ENCODE measurements at places on chromosomes 7 and 10. TPM values are rescaled to one million over a fixed set of nuclear protein-coding genes. Genes with fewer than 3 reads are reported as not detected.

GRCh38 chr7:35334506-35334905 is 80.6 kb upstream of the TBX20 start:
- no peak for DNase-seq

DNA sequence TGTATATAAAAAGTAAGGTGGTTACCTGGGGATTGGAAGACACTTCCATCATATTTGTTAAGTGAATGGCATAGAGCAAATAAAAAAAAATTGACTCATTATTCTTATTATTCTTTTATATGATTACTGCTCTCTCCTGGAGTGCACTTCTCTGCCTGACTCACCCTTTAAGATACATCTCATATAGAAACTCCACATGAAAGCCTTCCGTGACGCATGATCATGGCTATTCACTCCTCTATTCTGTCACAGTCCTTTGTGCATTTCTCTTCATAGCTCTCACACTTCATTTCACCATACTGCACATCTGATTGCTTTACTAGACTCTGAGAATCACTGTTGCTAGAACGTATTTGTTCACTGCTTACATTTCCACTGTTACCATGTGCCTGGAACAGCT is 597.3 kb downstream of the CNTNAP2 start:
- no peak for DNase-seq

The ANKRD61 gene
- 0.42 TPM for total RNA-seq

GRCh38 chr7:29639886-29640595 is 76.4 kb downstream of the PRR15 start:
- peak; percentile 27 for DNase-seq

GRCh38 chr10:117547016-117547715 is 4.6 kb downstream of the EMX2 start:
- DNase-seq = peak; percentile 44

DNA sequence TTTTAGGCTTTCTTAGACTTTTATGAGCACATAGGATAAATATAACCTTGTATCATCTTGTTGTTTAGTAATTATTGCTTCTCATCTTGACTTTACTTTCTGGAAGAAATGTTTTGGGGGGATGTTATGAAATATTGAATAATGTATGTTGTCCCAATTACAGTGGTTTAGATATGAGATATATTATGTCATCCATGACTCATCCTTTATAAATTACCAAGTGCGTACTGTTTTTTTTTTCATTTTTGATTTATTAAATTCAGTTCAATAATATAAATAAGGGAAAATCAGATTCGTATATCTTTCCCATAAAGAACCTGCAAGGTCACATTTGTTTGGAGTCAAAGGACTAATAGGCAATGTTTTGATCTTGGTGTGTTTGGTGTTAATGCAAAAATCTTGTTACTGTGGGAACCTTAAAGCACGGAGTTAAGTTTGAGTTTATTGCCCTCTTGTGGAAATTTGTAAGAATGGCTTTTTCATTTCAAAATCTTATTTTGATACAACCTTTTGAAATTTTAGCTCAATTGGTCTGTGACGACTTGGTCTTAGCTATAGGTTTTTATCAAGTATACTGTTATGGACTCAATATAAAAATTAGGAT is 108.6 kb downstream of the SRI start:
- DNase-seq = peak; percentile 72

DNA sequence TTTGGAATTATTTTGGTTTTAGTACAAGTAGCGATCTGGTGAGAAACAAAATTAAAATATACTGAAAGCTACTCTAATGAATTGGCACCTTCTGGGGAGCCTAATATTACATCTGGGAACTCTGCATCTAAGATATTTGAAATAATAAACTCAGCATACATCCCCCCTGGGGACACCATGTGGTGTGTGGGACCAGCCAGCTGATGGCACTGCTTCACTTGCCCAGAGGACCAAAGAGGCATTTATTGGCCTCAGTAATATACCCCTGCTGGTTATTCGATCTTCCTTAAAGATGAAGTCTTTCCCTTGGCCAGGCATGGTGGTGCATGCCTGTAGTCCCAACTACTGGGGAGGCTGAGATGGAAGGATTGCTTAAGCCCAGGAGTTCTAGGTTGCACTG is 195.1 kb upstream of the AUTS2 start:
- DNase-seq = peak; percentile 62

DNA sequence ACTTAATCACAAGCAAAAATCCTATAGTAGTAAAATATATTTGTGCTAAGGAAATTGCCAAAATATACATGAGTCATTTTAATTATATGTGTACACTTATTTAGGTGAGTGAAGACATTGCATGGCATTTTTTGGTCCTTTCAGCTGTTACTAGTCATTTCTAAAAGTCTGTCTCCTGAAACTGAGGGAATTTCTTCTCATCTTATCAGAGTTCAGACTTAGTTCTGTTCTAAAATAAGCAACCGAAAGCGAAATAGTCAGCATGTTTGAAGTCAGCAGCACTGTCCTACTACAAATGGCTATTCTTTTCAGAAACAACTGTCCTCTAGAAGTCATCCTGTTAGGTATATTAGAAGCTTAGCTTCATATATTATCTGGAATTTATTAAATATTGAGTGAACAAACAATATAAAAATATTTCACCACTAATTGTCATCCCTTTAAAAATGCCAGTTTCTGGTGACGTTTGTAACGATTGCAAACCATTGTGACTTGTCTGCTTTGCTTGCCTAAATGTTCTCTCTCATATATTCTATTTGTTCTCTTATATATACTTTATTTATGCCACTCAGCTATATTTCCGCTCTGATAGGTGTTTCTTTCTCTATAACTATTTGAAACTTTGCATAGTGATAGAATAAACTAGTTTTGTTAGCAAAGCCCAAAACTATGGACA is 227.4 kb upstream of the KAT6B start:
- no peak for DNase-seq

The TSPAN15 gene
- total RNA-seq = 12.5 TPM

The MGAM2 gene
- 0.07 TPM for total RNA-seq

The ZNF467 gene
- 0.19 TPM for total RNA-seq

The INHBA gene
- total RNA-seq = 0.94 TPM

The TMEM184A gene
- 0.66 TPM for total RNA-seq

- DNase-seq = peak; percentile 68
These were observed 269.3 kb downstream of the BICC1 start for GRCh38 chr10:58781873-58782488.

The RFC2 gene
- 75.2 TPM for total RNA-seq

DNA sequence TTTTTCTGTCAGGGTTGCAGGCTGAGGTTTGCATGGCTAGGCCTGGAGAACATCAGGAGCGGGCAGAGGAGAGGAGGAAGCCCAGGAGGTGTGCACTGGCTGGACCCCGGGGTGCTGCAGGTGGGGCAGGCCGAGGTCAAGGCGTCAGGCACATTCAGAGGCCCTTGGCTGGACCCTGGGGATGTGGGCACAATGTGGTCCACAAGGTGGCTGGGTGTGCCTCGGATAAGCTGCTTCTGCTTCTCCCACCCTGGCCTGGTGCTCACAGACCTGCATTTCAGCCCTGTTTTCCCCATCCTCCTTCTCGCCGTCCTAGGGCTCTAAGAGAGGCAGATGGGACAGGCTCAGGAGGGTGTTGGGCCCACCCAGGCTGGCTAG is 108.2 kb downstream of the ADCY1 start:
- DNase-seq = no peak

DNA sequence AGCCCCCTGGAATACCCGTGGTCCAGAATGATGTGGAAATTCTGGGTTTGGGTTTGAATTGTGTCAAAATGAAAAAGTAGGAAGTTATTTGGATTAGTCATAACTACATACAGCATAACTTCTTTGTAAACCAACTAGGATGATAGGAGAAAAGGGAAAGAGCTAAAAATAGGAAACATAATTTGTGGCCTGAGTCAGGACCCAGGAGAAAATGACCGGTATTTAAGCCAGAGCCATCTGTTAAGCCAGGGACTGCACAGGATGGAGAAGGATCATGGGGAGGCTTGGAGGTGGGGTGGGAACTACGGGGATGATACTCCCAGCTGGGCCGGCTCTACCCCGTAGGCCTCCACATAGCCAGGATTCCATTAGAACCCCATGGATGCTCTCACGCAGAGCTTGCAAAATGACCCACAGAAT is 98.6 kb downstream of the MYOF start:
- DNase-seq = no peak

The CCDC136 gene
- total RNA-seq = 55.7 TPM

GRCh38 chr7:37488163-37488764 is 39.6 kb upstream of the ELMO1 start:
- DNase-seq = peak; percentile 11

The POLR3A gene
- total RNA-seq = 37.2 TPM

DNA sequence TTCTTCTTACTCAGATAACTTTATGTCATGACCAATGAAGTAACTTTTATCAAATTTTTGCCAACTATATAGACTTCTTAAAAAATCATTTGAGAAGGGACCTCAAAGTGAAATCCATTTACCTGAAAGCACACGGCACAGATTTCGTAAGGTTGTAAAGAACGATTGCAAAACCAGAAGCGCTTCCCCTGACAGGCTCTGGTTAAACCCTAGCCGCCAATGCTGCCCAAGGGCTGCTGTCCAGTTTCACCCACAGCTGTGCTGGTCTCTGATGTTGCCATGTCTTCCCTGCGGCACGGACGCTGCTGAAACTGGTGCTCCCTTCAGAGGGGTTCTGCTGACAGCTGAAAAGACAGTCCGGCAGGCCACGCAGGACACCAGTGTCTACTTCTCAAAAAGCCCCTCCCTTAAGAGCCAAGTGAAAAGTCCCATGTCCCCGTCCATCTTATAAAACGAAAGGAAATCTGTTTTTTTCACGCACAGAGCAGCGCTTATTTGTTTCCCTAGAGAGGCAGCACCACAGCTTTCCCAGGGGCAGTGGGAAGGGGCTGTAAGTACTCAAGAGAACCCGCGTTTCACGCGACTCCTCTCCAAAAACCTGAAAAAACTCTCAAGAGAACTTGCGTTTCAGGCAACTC is 32.5 kb downstream of the GNA12 start:
- peak; percentile 3 for DNase-seq

GRCh38 chr7:36967387-36967786 is 243.1 kb upstream of the AOAH start:
- DNase-seq = peak; percentile 93

The NEURL1 gene
- 3.8 TPM for total RNA-seq

DNA sequence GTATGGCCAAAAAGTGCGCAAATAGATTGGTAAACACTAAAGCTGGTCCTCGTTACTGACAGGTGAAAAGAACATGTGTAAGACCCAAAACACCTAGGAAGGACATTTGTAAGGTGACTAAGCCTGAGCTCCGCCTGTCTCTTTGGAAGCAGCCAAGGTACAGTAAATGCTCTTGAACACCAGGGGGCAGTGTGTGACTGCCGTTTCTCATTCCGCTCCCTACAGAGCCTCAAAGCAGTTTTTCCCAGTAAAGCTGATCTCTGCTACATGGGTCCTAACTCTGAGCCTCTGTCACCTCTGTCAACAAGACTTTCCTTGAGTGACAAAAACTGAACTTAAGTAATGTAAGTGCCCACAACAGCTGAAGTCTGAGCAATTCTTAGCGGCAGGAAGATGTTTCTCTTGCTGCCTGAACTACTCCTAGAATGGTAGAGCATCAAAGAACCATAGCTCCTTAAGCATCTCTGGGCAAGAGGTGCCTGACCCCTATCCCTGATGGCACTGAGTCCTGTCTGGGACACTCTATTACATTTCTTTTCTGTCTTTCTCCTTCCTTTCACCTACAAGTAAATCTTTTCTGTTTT is 238.0 kb upstream of the INHBA start:
- peak; percentile 86 for DNase-seq

The C10orf53 gene
- total RNA-seq = not detected

DNA sequence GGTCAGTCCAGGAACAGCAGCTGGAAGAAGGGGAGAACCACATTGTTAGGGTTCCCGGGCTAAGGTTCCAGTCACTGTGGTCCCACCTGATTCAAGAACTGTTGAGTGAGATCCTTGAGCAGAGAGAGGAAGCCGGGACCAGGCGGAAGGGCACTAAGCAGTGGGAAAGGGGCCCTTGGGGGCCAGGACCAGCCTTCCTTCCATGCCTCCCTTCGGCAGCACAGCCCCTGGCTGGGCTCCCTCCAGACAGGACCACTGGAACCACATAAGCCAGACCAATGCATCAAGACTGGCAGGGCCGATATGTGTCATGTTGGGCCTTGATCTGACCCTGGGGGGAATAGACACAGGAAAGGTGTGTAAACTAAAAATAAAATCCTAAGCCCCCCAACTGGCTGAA is 103.9 kb downstream of the STRA8 start:
- DNase-seq = no peak

DNA sequence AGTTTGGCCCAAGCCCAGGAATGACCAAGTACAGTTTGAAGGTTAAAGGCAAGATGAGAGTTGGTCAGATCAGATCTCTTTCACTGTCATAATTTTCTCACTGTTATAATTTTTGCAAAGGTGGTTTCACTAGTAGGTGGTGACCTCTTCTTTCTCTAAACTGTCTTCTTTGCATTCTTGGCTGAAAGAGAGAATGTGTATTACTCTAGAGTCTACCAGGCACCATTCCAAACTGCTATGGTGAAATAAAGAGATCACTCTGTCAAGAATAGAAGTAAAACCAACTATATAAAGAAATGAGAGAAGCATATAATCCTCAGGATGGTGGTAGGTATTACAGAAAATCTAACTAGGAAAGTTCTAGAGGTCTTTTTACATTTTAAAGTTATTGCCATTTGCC is 72.7 kb downstream of the DYNC1I1 start:
- DNase-seq = no peak

GRCh38 chr10:83373671-83374070 is 765.6 kb upstream of the GHITM start:
- DNase-seq = peak; percentile 65

GRCh38 chr10:113506476-113506875 is 46.4 kb upstream of the HABP2 start:
- DNase-seq = no peak

The SSC4D gene
- total RNA-seq = 12.7 TPM

The H2BK1 gene
- total RNA-seq = not detected

- DNase-seq = no peak
These were observed 464.8 kb downstream of the SEMA3D start for GRCh38 chr7:84722086-84722485.

GRCh38 chr7:368651-369475 is 78.9 kb downstream of the FOXL3 start:
- DNase-seq = no peak

- DNase-seq = no peak
These were observed 107.0 kb upstream of the PARD3 start for GRCh38 chr10:34922138-34922537.

DNA sequence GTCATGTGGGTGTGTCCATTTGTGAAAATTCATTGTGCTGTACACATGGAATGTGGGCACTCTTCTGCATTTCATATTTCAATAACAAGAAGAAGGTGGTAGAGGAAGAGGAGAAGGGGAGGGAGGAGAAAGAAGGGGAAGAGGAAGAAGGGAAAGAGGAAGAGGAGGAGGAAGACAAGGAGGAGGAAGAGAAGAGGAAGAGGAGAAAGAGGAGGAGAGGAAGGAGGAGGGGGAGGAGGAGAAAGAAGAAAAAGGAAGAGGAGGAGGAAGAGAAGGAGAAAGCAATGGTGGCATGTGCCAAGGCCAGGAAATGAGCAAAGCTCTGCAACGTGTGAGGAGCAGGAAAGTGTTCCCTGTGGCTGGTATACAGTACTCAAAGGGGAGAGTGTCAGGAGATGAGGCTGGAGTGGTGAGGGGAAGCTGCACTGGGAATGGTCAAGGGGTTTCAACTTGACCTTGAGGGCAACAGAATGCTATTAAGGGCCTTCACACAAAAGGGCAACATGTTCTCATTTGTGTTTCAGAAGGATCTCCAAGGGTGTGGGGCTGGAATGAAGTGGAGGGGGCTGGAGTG is 40.5 kb downstream of the WNT2 start:
- DNase-seq = no peak

GRCh38 chr7:43535810-43536585 is 46.9 kb upstream of the STK17A start:
- no peak for DNase-seq

- DNase-seq = no peak
These were observed 255.4 kb downstream of the ARHGAP21 start for GRCh38 chr10:24468281-24468751.
